Activated CD4-positive, alpha-beta T cell treated with anti-CD3 and anti-CD28 coated beads for 4 hours (primary cell): ENCODE measurements at places on chromosomes 1 and 21.

DNA sequence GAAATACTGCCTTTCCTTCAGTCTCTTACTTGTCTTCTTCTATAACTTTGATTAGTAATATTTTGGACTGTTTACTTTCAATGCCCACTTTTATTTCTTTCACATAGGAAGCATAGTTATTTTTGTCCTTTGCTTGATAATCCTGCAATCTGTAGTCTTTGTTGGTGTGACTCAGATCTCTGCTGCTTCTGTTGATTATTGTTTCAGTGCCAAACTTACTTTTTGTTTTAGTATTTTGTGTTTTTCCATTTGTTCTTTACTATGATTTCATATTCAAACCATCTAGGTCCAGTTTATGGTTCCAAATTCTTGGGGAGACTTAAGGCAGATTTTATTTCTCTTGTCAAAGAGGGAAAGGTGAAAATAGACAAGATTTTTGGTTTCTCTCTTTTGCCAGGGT is 399.9 kb downstream of the HLX start:
- DNase-seq: no peak

DNA sequence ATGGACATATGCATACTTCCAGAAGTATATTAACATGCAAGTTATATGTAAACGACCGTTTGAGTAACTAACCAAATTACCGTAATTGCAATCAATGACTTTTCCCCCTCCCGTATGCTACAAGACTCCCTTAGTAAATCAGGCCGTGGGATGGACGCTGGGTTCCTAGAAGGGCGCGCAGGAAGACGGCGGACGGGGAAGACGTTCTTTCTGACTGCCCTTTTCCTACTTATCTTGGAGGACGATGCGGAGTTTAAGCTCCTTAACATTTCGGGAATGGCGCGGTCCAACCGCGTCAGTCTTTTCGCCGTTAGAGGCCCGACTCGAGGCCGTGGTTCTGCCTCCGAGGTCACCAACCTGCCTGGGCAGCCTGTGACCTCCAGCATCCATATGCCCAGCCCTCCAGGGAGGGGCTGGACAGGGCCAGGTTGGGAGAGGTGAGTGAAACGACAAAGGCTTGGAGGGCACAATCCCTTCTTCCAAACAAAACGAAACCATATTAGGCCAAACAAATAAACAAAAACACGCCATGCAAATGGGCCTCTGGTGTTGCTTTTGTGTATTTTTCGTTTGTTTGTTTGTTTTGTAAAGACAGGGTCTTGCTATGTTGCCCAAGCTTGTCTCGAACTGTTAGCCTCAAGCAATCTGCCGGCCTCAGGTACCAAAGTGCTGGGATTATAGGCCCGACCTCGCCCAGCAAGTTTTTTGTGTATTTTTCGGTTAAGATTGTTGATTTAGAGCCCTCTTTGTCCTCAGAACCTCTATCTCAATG is 873 bp upstream of the PI4KB start:
- DNase-seq: no peak

GRCh38 chr21:36082237-36082664 is 12.4 kb downstream of the CBR1 start:
- DNase-seq: no peak

- DNase-seq: no peak
Measured at GRCh38 chr1:212433577-212434462, 1.1 kb downstream of the NENF start.

DNA sequence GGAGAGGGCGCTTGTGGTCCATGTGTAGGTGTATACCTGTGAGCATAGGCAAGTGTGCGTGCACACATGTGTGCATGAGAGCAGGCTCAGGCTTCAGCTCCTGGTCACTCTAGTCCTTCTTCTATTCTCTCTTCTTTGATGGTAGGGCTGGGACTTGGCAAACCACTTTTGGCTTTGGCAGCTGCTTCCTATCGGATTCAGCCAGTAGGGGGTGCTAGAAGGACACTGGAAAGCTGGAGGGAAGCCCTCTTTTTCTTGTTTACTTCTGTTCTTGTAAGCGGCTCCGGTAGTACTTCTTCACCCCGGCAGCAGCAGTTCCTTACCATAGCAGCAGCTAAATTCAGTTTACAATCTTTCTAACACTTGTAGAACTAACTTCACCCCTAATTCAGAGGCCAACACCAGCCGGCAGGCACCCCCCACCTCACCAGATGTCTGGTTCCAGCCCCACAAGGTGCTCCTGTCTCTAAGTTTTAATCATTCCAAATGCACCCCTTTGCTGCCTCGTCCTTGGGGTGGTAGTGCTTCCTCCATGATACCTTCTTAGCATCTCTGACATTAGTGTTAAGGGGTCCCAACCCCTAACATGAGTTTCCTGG is 25.1 kb downstream of the NENF start:
- peak; percentile 63 for DNase-seq

- no peak for DNase-seq
Measured at GRCh38 chr1:211938561-211938997, 96.8 kb downstream of the INTS7 start.

GRCh38 chr1:29876902-29877301 is 640.6 kb downstream of the PTPRU start:
- no peak for DNase-seq

DNA sequence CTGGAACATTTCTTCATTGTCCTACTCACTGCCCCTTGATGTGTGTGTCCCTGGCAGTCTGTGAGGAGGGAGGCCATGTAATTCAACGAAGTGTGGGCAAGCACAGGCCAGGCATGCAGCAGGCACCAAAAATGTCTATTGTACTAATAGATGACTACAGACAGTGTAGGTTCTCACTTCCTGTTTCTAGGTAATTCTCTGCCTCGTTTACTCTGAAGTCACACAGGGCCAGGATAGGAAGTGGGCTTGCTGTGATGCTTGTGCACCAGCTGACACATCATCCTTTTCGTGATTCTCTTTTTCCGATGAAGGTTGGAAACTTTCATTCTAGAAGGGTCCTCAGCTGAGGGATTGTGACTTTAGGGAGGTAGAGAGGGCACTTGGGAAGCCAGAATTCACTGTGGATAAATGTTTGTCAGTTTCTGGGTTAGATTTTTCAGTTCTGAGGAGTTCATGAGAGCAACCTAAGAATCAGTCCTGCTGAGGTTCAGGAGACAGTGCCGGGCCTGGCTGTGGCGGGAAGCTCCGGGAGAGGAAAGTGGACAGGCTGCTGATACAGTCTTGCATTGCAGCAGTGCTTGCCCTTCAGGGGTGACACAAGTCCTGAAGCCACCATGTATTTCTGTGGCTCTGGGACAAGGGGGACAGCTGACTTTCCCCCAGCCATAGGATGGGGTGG is 4.3 kb upstream of the CSF1 start:
- DNase-seq: peak; percentile 62

GRCh38 chr1:81437213-81437612 is 363.5 kb upstream of the ADGRL2 start:
- no peak for DNase-seq

GRCh38 chr1:192159781-192160180 is 1.5 kb downstream of the RGS18 start:
- no peak for DNase-seq

GRCh38 chr1:209318181-209319056 is 265.1 kb upstream of the CAMK1G start:
- DNase-seq: no peak

GRCh38 chr1:214404154-214404553 is 123.2 kb downstream of the SMYD2 start:
- DNase-seq: no peak

DNA sequence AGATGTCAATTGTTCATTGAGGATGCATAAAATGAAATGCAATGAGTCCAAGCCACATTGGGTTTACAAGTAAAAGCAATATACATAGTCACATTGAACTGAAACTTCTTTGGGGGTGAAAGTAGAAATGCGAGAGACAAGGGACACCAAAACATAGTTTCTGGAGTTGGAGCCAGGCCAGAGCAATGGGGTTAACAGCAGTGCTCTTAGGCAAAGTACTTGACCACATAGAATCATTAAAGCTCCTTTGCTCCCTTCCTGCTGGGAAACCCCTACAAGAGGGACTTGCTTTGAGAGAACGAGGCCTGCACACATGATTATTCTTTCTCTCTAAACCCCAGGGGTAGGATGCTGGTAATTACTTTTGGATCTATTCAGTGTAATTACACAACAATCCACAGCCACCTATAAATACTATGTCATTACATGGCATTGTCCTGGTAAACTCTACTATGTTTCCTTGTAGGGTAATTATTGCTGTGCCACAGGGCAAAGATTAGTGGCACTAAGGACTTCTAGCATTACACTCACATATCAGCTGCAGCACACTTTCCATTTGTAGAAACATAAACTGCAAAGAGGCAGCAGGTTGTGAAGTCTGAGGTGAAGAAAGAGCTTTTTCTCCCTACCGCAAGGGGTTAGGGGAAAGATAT is 421.6 kb upstream of the PBX1 start:
- DNase-seq: no peak
